Myocyte (in vitro differentiated cells): ENCODE measurements at places on chromosomes 11 and 22. TPM values are rescaled to one million over a fixed set of nuclear protein-coding genes. Genes with fewer than 3 reads are reported as not detected.

DNA sequence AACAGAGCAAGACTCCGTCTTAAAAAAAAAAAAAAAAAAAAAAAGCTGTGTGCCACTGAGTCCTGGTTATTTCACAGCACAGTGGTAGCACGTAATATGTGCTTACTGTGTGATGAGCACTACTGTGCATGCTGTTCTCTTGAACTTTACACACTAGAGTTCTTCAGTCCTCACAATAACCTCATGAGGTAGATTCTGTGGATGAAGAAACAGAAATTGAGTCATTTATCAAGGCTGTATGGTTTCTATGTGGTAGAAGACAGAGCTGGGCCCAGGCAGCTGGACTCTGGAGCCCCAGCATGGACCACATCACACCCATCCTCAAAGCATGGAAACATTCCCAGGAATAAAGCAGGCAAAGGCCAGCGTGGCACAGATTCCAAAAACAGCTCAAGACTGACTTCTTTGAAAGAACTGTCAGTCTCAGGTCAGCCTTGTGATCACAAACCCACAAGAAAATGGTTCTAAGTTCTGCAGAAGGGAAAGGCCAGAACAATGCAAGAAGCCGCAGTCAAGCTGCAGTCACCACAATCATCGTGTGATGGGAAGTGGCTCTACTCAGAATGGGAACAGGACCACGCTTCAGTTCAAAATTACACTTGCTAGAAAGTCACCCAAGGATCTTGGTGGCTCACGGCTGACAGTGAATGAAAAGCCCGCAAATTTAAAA, 49.5 kb downstream of the MICAL3 start:
- DNase-seq, result peak; percentile 23

DNA sequence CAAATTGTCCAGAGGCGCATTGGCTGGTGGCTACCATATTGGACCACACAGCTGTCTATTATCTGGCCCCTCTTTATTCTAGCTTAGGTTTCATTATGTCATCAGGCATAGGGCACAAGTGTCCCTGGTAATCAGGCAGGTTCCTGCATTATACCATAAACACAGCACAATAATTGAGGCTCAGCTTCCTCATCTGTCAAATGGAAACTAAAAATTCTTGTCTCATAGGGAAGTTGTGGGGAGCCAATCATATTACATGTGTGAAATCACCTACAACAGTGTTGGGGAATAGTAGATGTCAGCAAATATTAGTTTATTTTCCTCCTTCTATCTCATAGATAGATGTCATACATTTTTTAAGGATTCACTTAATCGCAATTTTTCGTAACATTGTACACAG, 231.0 kb upstream of the SORL1-AS1 start:
- DNase-seq, result no peak

- no peak for DNase-seq
Measured at GRCh38 chr11:128518493-128519207, 68.7 kb downstream of the ETS1 start.

- no peak for DNase-seq
Measured at GRCh38 chr22:28541137-28541536, 138.5 kb downstream of the TTC28 start.

HORMAD2 gene
- total RNA-seq, result not detected in 2 replicates

DNA sequence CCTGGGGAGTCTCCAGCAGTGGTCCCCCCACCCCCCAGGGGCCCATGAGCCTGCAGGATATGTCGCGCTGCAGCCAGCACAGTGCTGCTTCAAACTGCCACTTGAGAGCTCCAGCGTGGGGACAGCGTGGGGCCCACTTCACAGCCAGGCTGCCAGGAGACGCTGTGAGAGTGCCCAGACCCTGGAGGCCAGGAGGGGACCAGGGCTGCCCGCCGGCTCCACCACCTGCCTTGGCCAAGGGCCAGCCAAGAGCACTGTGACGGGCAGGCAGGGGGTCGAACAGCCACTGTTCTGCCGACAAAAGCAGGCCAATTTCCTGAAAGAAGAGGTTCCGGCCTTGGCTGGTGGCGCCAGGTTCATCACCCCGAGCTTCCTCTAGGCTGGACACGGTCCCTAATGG, 60.2 kb downstream of the FLRT1 start:
- no peak for DNase-seq

SOX6 gene
- 0.05 and 1.1 TPM in 2 replicates for total RNA-seq
